ENCODE measurements at places on chromosomes 4 and X. TPM values are rescaled to one million over a fixed set of nuclear protein-coding genes. Genes with fewer than 3 reads are reported as not detected.
A peak's percentile ranks its signal among the peaks of the same experiment; 100 is the strongest.

DNA sequence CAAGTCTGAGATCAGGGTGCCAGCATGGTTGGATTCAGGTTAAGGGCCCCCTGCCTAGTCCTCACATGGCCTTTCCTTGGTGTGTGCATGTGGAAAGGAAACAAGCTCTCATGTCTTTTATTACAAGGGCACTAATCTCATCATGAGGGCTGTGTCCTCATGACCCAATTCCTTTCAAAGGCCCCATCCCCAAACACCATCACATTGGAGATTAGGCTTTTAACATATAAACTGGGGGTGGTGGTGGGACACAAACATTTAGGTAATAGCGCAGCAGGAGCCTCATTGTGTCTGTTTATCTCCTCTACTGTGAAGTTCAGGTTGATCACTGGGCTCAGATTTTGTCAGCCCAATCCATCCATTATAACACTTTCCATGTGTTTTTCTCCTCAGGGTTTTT is 41.0 kb downstream of the BEX3 start:
- H3K4me3 ChIP-seq, result no peak overlapping the region
- no peak overlapping the region for H3K27ac ChIP-seq
- no peaks in the 10 kb centered on the region for H3K36me3 ChIP-seq

- no peak overlapping the region for H3K4me3 ChIP-seq
- H3K27ac ChIP-seq, result no peak overlapping the region
- no peaks in the 10 kb centered on the region for H3K4me1 ChIP-seq
- no peaks in the 10 kb centered on the region for H3K36me3 ChIP-seq
- H3K27me3 ChIP-seq, result no peaks in the 10 kb centered on the region
Measured at GRCh38 chr4:61068745-61069144, 131.4 kb upstream of the ADGRL3 start.

DNA sequence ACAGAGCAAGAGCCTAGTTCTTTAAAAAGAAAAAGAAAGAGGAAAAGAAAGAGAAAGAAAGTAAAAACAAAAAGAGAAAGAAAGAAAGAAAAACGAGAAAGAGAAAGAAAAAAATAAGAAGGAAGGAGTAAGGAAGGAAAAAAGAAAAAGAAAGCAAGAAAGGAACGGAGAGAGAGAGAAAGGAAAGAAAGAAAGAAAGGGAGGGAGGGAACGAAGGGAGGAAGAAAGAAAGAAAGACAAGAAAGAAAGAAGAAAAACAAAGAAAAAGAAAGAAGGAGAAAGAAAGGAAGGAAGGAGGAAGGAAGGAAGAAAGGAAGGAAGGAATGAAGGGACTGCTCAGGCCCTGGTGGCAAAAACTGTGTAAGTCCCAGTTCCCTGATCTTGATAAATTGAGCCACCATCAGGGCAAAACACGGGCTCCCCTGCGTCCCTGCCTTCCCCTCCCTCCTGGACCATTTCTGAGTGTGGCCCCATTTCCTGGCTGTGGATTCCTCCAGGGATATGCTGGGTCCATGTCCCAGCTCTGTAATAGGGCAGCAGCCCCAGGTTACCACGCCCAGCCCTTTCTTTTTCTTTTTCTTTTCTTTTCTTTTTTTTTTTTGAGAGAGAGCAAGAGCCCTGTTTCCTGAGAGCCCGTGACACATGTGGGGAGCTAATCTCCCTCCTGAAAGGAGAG is 44.8 kb downstream of the SHOX start:
- H3K27ac ChIP-seq, result no peak overlapping the region
- no peak for DNase-seq
- no peak overlapping the region for H3K4me3 ChIP-seq
- H3K4me1 ChIP-seq, result no peaks in the 10 kb centered on the region
- no peaks in the 10 kb centered on the region for H3K36me3 ChIP-seq
- H3K27me3 ChIP-seq, result no peaks in the 10 kb centered on the region

GRCh38 chrX:153598541-153599191 is at the start of gene CCNQ:
CCNQ (minus strand) TSS chrX:153599139; CDS start chrX:153599073, 66 bp downstream.
- no peak for DNase-seq
- H3K27ac ChIP-seq, result peak within 1 kb of the TSS; percentile 86
- H3K36me3 ChIP-seq, result peaks cover 10% of the 10 kb centered on the region
- peak within 1 kb of the TSS; percentile 63 for H3K4me3 ChIP-seq
- peaks cover 31% of the 10 kb centered on the region for H3K4me1 ChIP-seq

DNA sequence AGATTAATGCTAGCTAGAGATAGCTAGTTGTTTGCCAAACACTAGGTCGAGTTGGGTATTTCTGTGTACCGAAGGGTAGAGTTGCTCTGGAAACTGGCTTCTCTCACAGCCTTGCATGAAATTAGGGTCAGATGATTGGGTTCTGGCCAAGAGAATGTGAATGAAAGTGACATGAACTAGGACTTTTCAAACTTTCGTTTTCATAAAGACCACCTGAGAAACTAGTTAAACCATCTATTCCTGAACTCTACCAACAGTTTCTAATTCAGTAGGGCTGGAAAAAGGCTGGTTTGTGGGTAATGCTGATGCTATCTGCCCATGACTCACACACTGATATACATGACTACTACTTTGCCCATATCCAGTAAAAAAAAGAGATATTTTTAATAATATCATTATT is 157.6 kb downstream of the GASK1B start:
- H3K27me3 ChIP-seq, result no peaks in the 10 kb centered on the region
- peaks cover 4% of the 10 kb centered on the region for H3K4me1 ChIP-seq
- H3K27ac ChIP-seq, result no peak overlapping the region
- no peak for DNase-seq

DNA sequence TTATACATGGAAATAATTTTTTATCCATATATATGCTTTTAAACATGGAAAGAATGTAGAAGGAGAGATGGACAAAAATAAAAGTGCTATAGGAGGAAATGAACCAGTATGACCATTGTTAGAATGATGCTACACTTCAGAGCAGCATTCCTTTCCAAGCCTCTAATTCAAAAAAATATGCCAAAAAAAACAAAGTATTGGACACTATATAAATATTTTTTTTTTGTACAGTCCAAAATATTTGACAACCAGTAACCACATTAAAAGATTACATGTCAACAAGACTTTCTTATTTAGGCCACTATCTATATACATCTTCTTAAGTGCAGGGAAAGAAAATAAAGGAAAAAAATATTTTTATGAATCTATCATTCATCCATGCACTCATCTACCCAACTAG is 198.6 kb downstream of the LRBA start:
- no peaks in the 10 kb centered on the region for H3K36me3 ChIP-seq
- H3K27me3 ChIP-seq, result no peaks in the 10 kb centered on the region
- DNase-seq, result no peak
- H3K4me3 ChIP-seq, result no peak overlapping the region

DNA sequence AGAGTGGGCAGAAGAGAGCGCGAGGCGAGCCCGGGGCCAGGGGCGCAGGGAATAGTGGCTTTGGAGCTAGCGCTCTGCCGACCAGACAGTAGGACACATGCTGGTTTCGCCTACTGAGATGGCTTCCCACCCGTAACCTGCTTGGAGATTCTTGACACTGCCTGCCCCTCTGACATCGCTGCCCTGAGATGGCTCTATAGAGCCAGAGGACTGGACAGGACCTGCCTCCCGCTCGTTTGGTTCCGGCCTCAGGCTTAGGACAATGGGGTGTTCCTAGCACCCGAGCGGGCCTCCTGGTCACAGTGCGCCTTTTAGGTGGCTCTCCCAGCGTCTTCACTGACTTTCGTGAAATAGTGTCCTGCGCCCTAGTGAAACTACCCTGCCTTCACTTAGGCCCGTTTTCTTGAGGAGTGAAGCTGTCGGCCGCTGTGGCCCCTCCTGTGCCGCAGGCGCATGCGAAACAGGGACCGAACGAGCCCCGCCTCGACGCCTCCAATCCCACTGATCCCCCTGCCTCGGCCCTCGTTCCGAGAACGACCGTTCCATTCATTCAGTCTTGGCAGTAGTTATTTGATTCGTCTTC is 608 bp downstream of the TAF1 start:
- DNase-seq, result no peak
- H3K36me3 ChIP-seq, result peaks cover 22% of the 10 kb centered on the region
- peaks cover 20% of the 10 kb centered on the region for H3K4me1 ChIP-seq
- peak overlapping the region; percentile 69 for H3K4me3 ChIP-seq

GRCh38 chr4:7693237-7693608 is 246.4 kb downstream of the AFAP1 start:
- DNase-seq, result no peak
- no peak overlapping the region for H3K4me3 ChIP-seq
- H3K36me3 ChIP-seq, result no peaks in the 10 kb centered on the region
- no peak overlapping the region for H3K27ac ChIP-seq
- H3K4me1 ChIP-seq, result no peaks in the 10 kb centered on the region

- H3K27me3 ChIP-seq, result no peaks in the 10 kb centered on the region
- no peak overlapping the region for H3K27ac ChIP-seq
- no peak overlapping the region for H3K4me3 ChIP-seq
- H3K4me1 ChIP-seq, result no peaks in the 10 kb centered on the region
- DNase-seq, result no peak
Measured at GRCh38 chr4:94305466-94306225, 37.0 kb downstream of the HPGDS start.

- no peak overlapping the region for H3K27ac ChIP-seq
- no peaks in the 10 kb centered on the region for H3K36me3 ChIP-seq
- peaks cover 24% of the 10 kb centered on the region for H3K4me1 ChIP-seq
- no peak for DNase-seq
- H3K4me3 ChIP-seq, result no peak overlapping the region
Measured at GRCh38 chr4:157223456-157223855, 2.9 kb downstream of the GRIA2 start.

GRCh38 chr4:43992552-43992951 is 456.1 kb downstream of the KCTD8 start:
- no peaks in the 10 kb centered on the region for H3K27me3 ChIP-seq
- DNase-seq, result no peak
- no peaks in the 10 kb centered on the region for H3K4me1 ChIP-seq
- H3K4me3 ChIP-seq, result no peak overlapping the region

- no peaks in the 10 kb centered on the region for H3K27me3 ChIP-seq
- H3K4me1 ChIP-seq, result no peaks in the 10 kb centered on the region
- no peak for DNase-seq
- no peaks in the 10 kb centered on the region for H3K36me3 ChIP-seq
Measured at GRCh38 chr4:4572821-4573220, 31.0 kb upstream of the STX18 start.

- no peak for DNase-seq
- no peaks in the 10 kb centered on the region for H3K27me3 ChIP-seq
- no peaks in the 10 kb centered on the region for H3K36me3 ChIP-seq
- H3K4me3 ChIP-seq, result no peak overlapping the region
- H3K27ac ChIP-seq, result no peak overlapping the region
Measured at GRCh38 chrX:10952619-10953018, 158.5 kb upstream of the HCCS start.

DNA sequence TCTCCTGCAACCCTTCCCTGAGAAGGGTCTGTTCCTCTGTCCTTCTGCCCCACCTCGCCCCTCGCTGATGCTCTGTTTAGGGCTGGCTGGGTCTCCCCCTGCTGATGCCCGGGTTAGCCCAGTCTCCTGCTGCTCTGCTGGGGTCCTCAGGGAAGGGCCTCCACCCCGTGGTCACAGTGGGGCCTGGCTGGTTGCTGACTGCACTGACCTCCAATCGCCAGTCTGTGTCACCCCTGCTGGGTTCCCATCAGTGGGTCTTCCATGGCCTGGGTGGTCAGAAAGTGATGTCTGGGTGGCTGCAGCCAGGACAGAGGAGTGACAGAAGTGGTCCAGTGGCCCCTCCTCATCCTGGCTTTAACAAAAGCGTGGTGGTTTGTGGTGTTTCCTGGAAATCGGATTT is 44.7 kb downstream of the EVC start:
- no peaks in the 10 kb centered on the region for H3K4me1 ChIP-seq
- no peak for DNase-seq
- H3K4me3 ChIP-seq, result no peak overlapping the region
- H3K27ac ChIP-seq, result no peak overlapping the region
- no peaks in the 10 kb centered on the region for H3K27me3 ChIP-seq

DNA sequence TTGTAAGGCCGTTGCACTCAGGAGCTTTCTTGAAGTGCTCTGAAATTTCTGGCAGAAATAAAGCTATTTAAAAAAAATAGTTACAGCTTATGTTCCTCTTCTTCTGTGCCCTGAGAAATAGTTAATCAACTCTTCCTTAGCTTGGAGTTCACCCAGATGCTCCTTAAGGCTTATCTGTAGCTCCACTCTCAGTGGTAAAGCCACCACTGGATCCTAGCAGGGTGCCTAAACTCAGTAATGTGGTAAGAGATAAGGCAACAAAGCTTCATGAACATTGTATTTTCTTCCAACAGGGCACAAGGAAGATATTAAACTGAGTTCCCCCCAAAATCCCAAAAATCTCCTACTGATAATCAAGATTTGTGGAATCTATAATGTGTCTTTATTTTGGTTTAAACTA is 299.5 kb downstream of the MAPK10 start:
- no peak overlapping the region for H3K4me3 ChIP-seq
- H3K27me3 ChIP-seq, result no peaks in the 10 kb centered on the region
- H3K36me3 ChIP-seq, result no peaks in the 10 kb centered on the region
- no peak for DNase-seq

DNA sequence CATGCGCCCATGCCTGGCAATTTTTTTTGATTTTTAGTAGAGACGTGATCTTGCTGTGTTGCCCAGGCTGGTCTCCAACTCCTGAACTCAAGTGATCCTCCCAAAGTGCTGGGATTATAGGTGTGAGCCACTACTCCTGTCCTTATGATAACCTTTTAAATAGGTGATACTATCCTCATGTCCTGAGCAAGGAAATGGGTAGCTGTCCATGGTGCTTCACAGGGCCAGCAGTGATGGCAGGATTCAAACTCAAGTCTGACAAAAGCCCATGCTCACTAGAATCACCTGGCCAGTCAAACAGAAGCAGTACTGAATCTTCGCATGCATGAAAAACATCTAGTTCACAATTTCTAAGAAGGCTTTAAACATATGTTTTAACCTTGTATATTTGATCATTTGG is 235.1 kb downstream of the NR3C2 start:
- H3K27ac ChIP-seq, result no peak overlapping the region
- no peak for DNase-seq
- no peaks in the 10 kb centered on the region for H3K36me3 ChIP-seq
- no peaks in the 10 kb centered on the region for H3K27me3 ChIP-seq
- H3K4me3 ChIP-seq, result no peak overlapping the region
- H3K4me1 ChIP-seq, result peaks cover 53% of the 10 kb centered on the region

GRCh38 chr4:148044089-148044911 is 312.4 kb downstream of the ARHGAP10 start:
- H3K27me3 ChIP-seq, result no peaks in the 10 kb centered on the region
- H3K27ac ChIP-seq, result no peak overlapping the region
- no peak overlapping the region for H3K4me3 ChIP-seq
- peaks cover 32% of the 10 kb centered on the region for H3K4me1 ChIP-seq

- no peaks in the 10 kb centered on the region for H3K36me3 ChIP-seq
- peaks cover 5% of the 10 kb centered on the region for H3K4me1 ChIP-seq
- H3K27me3 ChIP-seq, result no peaks in the 10 kb centered on the region
- no peak overlapping the region for H3K4me3 ChIP-seq
- H3K27ac ChIP-seq, result no peak overlapping the region
Measured at GRCh38 chrX:41781500-41781899, 57.5 kb downstream of the GPR82 start.

PLAC8 gene
- total RNA-seq, result 1.4 TPM

VSIG1 gene
- not detected for total RNA-seq

DCHS2 gene
- 5.8 TPM for total RNA-seq

MAB21L2 gene
- not detected for total RNA-seq

RAB9B gene
- 10.6 TPM for total RNA-seq

NKX3-2 gene
- total RNA-seq, result 7.0 TPM

MOB1B gene
- 19.4 TPM for total RNA-seq
